ENCODE measurements at places on chromosomes 2 and 18.
A peak's percentile ranks its signal among the peaks of the same experiment; 100 is the strongest.

- no peak for DNase-seq
These were observed 134.1 kb upstream of the ITGB6 start for GRCh38 chr2:160334028-160334741.

GRCh38 chr2:75710220-75710576 is 517 bp downstream of the GCFC2 start:
- DNase-seq: no peak

GRCh38 chr18:36247036-36247435 is 50.5 kb upstream of the FHOD3 start:
- no peak for DNase-seq

DNA sequence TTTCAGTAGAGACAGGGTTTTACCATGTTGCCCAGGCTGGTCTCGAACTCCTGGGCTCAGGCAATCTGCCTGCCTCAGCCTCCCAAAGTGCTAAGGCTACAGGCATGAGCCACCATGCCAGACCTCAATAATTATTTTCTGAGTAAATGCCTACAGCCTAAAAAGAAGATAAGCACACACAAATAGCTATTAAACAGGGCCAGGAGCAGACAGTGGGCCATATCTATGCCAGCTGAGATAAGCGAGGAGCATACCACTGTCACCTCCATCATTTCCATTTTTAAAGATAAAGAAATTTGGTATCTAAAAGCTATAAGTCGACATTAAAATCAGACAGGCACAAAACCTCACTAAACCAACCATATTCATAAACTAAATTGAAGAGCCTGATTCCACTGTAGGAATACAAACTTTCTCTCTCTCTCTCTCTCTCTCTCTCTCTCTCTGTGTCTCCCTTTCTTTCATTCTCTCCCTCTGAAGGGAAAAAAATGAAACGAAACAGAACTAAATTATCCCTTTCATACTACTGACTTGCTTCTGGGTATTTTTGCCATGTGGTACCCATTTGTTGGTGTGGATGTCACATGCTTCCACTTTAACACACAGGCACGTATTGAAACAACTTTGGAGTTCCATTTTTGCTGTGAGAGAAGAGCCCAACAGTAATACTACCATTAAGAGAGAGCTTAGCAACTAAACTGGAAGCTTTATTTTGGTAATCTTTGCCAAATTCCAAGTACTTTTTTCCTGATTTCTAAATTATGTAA is 51.0 kb downstream of the FARSB start:
- no peak for DNase-seq

DNA sequence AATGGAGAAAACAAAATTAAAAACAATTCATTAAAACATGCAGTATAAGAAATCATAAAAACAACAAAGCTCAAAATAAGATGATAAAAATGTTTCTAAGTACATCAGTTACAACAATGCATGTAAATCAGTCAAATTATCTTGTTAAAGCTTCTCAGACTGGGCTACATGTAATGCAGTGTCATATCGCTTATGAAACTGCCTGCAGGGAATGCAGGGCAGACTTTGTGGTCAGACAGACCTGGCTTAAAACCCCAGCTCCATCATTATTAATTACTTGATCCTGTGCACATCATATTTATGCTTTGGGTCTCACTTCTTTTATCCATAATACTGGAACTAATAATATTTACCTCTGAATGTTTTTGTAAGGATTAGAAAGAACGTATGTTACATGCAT is 74.6 kb downstream of the PID1 start:
- DNase-seq: no peak

DNA sequence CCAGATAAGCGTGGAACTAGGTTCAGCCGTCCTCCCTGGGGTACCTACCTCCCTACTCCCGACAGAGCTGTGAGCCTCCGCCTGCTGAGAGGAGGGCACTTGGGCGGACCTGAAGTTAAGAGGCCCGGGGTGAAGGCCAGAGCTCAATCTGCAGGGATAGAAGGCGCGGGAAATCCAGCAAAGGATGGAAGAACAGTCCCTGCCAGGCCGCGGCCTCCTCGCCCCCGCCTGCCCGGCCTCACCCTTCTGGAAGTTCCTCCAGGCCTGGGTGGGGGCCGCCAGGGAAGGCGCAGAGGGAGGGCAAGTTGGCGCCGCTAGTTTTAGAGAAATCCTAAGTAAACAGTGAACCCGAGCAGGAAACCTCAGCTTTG is 13.0 kb downstream of the EN1 start:
- DNase-seq: no peak

GRCh38 chr18:74438091-74438490 is 19.0 kb downstream of the DIPK1C start:
- DNase-seq: no peak

DNA sequence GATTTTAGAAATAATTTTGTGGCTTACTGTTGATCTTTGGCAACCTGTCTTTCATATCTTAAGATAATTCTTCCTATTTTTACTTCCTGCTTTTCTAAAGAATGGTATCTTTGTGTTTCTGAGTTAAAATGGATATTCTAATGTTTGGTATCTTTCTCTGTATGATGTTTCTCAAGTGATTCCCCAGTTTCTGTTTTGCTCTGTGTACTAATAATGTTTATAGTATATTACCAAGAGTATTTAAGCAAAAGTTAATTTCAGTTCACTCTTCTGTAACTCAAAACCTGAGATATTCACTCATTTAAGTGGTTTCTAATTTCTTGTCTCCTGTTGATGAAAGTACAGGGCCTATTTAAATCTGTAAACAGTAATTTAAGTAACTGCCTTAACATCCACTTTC is 58.3 kb downstream of the CCDC150 start:
- no peak for DNase-seq

GRCh38 chr18:63218472-63218871 is 101.1 kb downstream of the BCL2 start:
- DNase-seq: no peak

GRCh38 chr18:50372743-50373142 is 2.1 kb upstream of the SKA1 start:
- DNase-seq: no peak

GRCh38 chr2:95323347-95324155 is 26.4 kb downstream of the KCNIP3 start:
- no peak for DNase-seq

DNA sequence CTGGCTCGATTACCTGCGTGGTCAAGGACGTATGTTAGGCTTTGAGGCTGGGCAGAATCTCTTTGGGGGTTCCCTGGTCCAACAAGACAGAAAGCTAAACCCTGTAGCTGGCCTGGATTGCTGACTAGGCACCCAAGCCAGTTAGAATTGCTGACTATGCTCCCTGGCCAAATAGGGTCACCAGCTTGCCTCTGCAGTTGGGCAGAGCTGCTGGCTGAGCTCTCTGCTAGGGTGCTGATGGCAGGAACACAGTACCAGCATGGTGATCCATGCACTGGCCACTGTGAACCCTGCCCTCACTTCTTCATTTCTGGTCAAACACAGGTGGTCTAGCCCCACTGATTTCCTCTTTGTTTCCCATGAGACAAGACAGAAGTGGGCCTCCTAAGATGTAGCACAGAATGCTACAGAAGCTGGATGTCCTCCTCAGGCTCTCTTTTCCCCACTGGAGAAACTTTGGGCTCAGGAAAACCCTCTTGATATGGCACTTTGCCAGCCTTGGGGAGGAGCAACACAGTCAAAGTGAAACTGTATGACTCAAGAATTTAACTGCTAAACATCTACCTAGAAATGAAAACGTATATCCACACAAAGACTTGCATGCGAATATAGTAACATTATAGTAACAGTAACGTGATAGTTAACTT is 20.8 kb downstream of the SP140L start:
- peak; percentile 33 for DNase-seq
